ENCODE measurements at places on chromosomes 3 and 15. TPM values are rescaled to one million over a fixed set of nuclear protein-coding genes. Genes with fewer than 3 reads are reported as not detected.

DNA sequence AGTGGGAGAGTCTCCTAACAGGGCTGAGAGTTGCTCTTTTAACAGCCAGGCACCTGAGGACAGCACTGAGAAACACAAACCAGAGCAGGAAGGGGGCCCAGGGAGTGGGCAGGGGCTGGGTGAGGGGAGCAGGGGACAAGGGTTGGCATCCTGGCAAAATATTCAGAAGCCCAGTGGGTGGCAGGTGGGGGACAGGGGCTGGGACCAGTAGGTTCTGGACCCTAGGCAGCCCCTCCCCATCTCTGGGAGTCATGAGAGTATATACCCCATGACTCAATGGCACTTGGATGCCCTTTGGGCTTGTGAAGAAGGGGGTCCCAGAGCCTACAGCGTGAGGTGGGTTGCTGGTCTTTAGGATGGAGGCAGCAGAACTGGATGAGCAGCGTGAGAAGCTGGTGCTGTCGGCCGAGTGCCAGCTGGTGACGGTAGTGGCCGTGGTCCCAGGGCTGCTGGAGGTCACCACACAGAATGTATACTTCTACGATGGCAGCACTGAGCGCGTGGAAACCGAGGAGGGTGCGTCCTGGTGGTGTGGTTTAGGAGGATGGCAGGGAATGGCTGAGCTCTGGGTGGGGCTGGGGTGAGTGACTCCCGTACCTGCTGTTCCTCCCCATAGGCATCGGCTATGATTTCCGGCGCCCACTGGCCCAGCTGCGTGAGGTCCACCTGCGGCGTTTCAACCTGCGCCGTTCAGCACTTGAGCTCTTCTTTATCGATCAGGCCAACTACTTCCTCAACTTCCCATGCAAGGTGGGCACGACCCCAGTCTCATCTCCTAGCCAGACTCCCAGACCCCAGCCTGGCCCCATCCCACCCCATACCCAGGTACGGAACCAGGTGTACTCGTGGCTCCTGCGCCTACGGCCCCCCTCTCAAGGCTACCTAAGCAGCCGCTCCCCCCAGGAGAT lies 24.2 kb downstream of the NBEAL2 start:
- DNase-seq, result no peak

DNA sequence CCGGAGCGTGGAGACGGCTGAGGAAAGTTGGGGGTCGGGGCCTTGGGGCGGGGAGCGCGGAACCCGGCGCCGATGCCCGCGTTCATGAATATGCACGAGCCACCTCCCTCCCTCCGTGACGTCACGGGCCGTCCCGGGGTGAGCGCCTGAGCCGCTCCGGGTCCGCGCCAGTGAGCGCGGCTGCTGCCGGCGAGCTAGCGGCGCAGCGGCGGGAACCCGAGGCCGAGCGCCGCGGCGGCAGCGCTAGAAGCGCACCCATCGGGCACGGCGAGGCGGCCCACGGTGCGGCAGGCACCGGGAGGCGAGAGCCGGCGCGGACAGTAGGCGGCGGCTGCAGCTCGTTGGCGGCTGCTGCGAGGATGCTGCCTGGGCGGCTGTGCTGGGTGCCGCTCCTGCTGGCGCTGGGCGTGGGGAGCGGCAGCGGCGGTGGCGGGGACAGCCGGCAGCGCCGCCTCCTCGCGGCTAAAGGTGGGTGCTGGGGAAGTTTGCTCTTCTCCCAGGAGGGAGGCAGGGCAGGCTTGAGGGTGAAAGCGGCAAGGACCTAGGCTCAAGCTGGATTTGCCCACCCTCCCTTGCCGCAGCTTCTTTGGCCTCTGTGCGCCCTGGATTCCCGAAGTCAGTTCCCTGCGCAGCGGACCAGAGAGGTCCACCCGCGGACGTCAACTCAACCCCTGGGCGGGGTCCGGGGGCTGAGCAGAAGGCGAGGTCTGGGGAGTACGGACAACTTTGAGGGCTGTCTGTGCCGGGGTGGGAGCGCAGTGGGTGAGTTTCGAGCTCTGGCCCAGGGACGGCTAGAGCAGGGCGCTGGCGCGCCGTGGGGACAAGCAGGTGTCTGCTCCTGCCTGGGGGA lies at the start of gene CLSTN2:
Gene CLSTN2, plus strand, starts transcription at position 170 of the 850 bp plus-strand sequence.
- DNase-seq, result no peak

GRCh38 chr15:73989001-73989798 lies 2.9 kb downstream of the STOML1 start:
- DNase-seq, result no peak

- DNase-seq, result no peak
Observed at GRCh38 chr3:171977860-171978259, 61.5 kb upstream of the FNDC3B start.

GRCh38 chr3:155497930-155498647 lies 204.6 kb upstream of the STRIT1 start:
- DNase-seq, result no peak

GRCh38 chr15:34055868-34056595 lies 17.0 kb upstream of the AVEN start:
- DNase-seq, result peak; percentile 57

GRCh38 chr15:98904544-98904943 lies 103.0 kb downstream of the PGPEP1L start:
- DNase-seq, result no peak

PPM1L gene
- total RNA-seq, result 1.8 TPM

ZKSCAN7 gene
- 1.2 TPM for total RNA-seq

GHSR gene
- total RNA-seq, result not detected

USP50 gene
- 0.13 TPM for total RNA-seq

SENP2 gene
- 35.7 TPM for total RNA-seq
